Sigmoid colon (tissue), 7 donors: ENCODE measurements at places on chromosomes 11 and 22. TPM values are rescaled to one million over a fixed set of nuclear protein-coding genes. Genes with fewer than 3 reads are reported as not detected.

OR10A5 gene
- polyA plus RNA-seq, result not detected

TNNI2 gene
- 1.7 TPM for polyA plus RNA-seq

GTSE1 gene
- polyA plus RNA-seq, result 1.6 TPM

LARGE2 gene
- polyA plus RNA-seq, result 0.46 TPM

VPREB1 gene
- not detected for polyA plus RNA-seq

CNTN5 gene
- not detected for polyA plus RNA-seq

TSGA10IP gene
- polyA plus RNA-seq, result not detected

PAMR1 gene
- 0.92 TPM for polyA plus RNA-seq

C2CD2L gene
- 7.6 TPM for polyA plus RNA-seq

KRTAP5-9 gene
- 0.52 TPM for polyA plus RNA-seq

WT1 gene
- polyA plus RNA-seq, result 0.04 TPM

RAG1 gene
- polyA plus RNA-seq, result 1.6 TPM

CCDC188 gene
- polyA plus RNA-seq, result not detected

DTX4 gene
- 24.7 TPM for polyA plus RNA-seq

RHOG gene
- polyA plus RNA-seq, result 90.3 TPM

PSMC3 gene
- 117 TPM for polyA plus RNA-seq

BTBD18 gene
- 0.03 TPM for polyA plus RNA-seq

FREY1 gene
- 0.64 TPM for polyA plus RNA-seq

ZP1 gene
- 0.15 TPM for polyA plus RNA-seq
